Activated naive CD8-positive, alpha-beta T cell treated with anti-CD3 and anti-CD28 coated beads, Interleukin-2, amount 50 U/mL, for 16 hours (primary cell): ENCODE measurements at places on chromosomes 2 and 18.

- no peak for DNase-seq
These were observed 5.0 kb upstream of the FARP2 start for GRCh38 chr2:241350878-241351639.

DNA sequence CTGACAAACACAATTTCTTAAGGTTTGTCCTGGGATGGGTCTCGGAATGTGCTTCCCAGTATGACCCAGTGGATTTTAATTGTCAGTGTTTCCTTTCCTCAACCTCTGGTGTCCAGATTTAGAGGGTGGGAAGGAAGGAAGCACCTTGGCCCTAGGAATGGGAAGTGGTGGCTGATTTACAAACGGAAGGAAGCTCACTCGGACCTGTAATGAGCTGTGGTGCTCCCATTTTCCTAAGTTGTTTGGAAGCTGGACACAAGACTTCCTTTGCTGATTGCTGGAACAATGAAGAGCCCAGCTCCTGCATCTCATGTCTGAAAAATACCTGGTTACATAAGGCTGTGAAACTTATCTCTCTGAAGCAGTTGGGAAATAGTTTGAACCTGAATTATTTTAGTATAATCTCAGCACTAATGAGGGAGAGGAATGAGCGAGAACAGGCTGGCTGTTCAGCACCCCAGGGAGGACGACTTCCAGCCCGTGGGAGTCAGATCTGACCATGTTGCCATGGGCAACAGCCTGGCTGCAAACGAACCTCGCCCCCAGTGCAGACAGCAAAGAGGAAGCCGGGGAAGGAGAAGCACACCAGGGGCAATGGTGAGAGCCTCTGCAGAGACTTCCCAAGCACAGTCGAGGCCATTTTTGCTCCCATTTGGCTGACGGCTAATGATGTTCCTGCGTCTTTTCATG, 74.4 kb upstream of the ASB18 start:
- DNase-seq = no peak

DNA sequence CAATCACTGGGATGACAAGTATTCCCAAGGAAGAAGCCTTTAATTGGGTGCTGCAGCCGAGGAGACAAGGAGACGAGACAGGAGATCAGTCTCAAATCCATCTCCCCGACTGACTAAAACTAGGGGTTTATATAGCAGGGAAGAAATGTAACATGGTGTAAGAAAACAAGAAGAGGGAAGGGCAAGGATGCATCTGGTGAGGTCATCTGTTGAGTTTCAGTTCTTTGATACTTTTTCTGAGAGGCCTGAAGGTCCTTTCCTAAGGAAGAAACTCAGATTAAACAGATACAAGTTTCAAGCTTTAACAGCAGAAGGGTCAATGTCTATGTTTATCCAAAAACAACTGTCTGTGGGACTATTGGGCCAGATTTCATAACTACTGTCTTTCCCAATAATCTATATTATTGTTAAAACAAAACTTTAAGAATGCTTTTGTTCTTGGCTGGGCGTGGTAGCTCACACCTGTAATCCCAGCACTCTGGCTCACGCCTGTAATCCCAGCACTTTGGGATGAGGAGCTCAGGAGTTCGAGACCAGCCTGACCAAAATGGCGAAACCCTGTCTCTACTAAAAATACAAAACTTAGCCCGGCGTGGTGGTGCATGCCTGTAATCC, 2.5 kb upstream of the PDCL3 start:
- no peak for DNase-seq

DNA sequence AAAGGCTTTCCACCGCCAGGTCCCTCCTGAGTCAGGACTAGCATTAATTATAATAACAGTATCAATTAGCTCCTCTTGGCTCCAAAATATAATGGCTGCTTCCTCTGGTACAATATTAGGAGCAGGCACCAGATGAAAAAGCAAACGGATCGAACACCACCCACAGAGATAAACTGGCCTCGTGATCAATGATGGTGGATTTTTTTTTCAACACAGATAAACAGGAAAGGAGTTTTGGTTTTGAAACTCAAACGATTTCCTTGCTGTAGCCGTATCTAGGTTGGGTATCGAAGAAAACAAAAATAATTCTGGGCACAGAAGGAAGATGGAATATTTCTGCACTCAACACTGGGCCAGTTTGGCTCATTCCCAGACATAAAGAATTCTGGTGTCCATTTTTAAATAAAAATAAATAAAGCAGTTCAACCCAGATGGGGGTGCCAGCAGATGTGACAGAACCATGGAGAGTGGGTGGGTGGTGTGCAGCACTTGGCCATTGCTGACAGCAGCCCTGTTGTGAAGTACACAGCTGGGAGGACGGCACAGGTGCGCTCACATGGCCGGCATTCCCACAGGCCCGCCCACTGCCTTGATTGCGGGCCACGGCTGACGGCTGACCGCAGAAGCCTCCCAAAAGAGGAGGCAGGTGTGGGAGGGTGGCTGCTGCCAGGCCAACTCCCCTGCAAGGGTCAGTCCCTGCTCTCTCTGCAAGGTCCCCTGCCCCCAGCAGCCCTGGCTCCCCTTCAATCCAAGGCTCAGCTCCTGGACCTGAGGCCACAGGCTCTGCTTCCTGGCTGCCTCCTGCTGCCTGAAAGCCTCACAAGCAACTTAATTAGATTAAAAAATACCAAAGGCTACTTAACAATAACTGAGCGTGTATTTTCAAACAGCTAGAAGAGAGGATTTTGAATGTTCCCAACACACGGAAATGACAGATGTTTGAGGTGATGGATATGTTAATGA, 351.9 kb upstream of the ID2 start:
- DNase-seq = no peak

DNA sequence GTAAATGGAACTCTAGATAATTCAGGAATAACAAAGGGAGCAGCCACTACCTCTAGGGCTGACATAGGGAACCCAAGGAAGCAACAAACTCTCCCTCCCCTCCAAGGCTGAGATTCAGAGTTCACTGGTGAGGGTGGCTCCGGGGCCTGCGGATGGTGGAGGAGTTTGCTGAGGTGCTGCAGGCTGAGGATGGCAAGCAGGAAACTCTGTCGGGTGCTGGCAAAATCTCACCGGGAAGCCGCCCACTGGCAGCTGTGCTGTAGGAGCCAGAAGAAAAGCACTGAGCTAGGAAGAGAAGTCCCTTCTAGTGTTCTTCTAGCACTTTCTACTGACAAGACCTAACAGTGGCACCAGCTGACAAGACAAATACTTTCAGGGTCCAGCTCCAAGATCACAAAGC, 12.5 kb upstream of the HAAO start:
- no peak for DNase-seq

DNA sequence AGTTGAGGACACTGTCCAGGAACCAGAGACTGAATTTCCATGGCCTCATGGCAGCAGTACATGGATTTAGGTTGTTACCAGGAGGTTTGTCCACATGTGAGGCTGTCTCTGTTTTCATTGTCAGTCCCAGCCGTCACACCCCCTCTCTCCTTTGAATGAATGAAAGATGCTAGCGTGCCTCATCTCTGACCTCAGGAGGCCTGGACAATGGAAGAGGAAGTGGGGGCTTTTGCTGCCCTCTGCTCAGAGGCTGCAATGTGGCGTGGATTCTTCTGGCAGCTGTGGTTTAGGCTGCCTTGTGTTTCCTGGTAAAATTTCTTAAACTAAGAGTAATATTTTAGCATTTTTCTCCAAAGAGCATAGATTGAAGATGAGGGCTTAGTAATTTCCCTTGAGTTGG, 47.5 kb downstream of the RAB31 start:
- no peak for DNase-seq

DNA sequence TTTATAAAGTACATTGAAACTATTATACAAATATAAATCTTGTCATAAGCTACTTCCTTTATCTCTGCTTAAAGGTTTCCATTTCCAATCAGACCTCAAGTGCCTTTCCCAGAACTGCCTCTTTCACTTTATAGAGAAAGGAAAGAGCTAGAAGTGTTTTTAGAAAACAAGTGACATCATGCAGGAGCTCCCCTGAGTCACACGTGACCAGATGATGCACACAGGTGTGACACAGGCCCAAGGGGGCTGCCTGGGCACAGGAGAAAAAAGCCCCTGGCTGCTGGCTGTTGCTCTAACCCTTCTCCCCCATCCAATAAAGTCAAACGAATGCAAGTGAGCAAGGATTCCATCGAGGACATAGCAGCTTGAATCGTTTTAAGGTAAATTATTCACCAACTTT, 21.4 kb upstream of the SH3BP4 start:
- DNase-seq = no peak

GRCh38 chr2:140892436-140892835, 1238.4 kb downstream of the LRP1B start:
- DNase-seq = no peak

DNA sequence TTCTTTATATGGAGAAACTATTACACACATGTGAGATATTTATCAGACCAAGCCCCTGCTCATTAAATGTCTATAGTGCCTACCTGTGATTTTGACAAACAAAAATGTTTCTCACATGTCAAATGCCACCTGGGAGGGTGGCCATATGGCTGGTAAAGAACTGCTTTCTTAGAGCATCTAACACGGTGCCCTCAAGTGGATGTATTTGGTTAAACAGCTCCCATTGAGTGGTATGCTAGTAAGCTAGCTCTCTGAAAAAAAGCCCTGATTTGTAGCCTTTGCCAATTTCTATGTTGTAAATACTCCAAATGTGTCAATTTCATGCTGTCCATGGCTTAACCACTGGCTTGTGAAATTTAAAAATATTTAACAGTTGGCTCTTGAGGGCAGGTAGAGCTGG, 94.6 kb downstream of the PMAIP1 start:
- DNase-seq = no peak

- DNase-seq = no peak
These were observed 12.6 kb upstream of the D2HGDH start for GRCh38 chr2:241721852-241722251.

- no peak for DNase-seq
These were observed 191.3 kb downstream of the SLC39A10 start for GRCh38 chr2:195848119-195848899.

DNA sequence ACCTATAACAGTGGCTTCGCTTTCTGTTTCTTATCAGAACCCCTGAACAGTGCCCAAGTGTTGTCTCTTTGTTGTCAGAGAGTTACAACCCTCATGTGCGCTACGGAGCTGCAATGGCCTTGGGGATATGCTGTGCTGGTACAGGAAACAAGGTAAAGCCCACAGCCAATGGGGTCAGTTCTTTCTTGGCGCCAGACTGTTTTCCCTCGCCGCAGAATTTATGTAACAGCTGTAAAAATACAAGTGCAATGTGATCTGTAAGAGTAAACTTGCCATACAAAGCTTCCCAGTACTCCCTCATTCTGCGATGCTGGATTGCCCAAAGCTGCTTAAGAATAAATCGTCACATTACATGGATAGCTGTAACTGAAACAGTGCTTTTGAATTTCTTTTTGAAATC, 13.9 kb upstream of the HTR2B start:
- DNase-seq = no peak

DNA sequence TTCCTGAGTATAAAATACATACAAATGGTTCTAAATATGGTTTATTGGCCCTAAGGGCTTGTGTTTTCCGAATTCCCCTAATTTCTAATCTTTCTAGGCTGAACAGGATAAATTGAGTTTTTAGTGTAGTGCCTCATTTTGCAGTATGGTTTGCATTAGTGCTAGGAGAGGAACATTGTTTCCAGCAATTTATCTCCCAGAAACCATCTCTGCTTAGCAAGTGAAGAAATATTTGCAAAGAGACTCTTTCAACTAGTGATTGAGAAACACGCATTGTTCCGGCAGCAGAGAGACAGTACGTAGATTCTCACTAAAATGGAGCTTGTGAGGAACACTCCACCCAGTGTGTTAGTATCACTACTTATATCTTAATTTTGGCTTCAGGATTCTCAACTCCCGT, 177.8 kb upstream of the EPAS1 start:
- no peak for DNase-seq

DNA sequence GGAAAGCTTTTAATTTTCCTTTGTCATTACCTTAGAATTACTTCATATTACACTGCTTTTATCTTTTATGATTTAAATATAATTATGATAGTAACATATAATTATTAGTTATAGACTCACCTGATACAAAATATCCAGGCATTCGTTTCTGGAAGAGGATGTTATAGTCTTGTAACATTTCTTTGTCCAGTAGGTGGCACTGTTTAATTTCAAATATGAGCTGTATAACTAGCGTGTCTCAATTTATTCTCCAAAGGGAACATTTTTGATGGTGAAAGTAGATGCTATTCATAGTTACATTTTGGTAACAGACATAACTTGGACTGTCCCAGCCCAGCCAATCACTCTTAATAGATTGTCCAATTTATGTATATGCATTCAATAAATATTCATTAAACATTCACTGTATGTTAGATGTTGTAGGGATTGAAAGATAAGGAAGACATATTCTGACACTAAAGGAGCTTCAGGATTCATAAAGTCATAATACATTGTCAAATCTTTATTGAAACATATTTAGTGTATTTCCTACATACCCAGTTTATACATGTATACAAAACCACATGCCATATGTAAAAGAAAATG, 19.2 kb downstream of the DAW1 start:
- no peak for DNase-seq

GRCh38 chr18:12803069-12803936, 80.7 kb downstream of the PTPN2 start:
- DNase-seq = no peak

DNA sequence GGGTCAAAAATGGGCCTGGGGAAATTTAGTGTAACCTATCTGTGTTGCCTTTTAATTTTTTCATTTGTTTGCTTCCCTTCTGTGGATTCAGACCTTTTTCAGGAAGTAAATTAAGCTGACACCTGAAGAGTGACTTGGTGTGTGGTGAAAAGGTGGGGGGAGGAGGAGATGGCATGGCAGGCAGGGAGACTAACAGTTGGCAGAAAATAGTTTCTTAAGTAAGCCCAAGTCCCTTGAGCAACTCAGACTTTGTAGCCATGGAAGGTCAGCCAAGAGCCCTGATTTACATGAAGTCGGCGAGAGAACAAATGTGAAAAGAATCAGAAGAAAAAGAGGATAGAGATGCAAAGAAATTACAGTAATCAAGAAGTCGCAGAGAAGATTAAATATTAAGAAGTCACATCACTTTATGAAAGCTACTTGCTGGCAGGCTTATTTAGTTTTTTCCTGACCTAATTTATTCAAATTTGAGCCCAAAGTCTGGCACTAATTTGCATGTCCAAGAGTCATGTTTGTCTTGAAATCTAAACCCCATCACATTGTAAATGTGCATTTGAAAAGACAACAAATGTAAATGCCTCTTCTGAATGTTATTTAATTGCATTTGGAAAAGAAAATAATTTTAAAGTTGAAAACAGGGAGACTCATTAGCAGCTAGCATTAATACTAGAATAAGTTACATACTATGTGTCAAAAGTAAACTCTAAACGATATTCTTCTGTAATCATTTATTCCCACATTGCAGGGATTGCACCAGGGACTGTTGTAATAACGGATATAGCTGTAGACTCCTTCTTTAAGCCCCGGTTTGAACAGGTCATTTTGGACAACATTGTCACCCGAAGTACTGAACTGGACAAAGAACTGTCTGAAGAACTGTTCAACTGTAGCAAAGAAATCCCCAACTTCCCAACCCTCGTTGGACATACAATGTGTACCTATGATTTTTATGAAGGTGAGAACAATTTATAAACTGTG, 19.3 kb downstream of the UPP2 start:
- no peak for DNase-seq
